Mesendoderm (in vitro differentiated cells): ENCODE measurements at places on chromosomes 3 and 15.

- DNase-seq, result no peak
Observed at GRCh38 chr3:183816681-183817510, 8.5 kb downstream of the MAP6D1 start.

DNA sequence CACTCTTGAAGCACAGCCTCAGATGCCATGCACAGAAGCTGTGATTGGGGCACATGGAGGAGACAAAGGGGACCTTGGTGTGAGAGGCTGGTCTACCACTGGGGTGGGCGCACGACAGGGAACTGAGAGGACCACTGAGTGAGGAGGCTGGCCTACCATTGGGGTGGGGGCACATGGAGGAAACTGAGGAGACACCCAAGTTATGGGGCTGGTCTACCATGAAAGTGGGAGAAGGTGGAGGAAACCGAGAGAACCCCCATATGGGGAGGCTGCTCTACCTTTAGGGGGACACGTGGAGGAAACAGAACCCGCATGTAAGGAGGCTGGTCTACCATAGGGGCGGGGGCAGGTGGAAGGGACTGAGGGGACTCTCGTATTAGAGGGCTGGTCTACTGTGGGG, 153.4 kb downstream of the FBLN2 start:
- DNase-seq, result no peak

GRCh38 chr3:165742351-165742750, 94.9 kb downstream of the BCHE start:
- DNase-seq, result no peak

DNA sequence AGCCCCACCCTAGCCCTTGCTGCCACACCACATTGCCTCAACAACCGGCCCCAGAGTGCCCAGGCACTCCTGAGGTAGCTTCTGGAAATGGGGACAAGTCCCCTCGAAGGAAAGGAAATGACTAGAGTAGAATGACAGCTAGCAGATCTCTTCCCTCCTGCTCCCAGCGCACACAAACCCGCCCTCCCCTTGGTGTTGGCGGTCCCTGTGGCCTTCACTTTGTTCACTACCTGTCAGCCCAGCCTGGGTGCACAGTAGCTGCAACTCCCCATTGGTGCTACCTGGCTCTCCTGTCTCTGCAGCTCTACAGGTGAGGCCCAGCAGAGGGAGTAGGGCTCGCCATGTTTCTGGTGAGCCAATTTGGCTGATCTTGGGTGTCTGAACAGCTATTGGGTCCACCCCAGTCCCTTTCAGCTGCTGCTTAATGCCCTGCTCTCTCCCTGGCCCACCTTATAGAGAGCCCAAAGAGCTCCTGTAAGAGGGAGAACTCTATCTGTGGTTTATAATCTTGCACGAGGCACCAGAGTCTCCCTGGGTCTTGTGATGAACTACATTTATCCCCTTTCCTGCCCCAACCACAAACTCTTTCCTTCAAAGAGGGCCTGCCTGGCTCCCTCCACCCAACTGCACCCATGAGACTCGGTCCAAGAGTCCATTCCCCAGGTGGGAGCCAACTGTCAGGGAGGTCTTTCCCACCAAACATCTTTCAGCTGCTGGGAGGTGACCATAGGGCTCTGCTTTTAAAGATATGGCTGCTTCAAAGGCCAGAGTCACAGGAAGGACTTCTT, 39.1 kb downstream of the MESD start:
- no peak for DNase-seq
